ENCODE measurements at places on chromosomes 7 and 10. TPM values are rescaled to one million over a fixed set of nuclear protein-coding genes. Genes with fewer than 3 reads are reported as not detected.

The TSPAN15 gene
- total RNA-seq: 1.6 TPM

DNA sequence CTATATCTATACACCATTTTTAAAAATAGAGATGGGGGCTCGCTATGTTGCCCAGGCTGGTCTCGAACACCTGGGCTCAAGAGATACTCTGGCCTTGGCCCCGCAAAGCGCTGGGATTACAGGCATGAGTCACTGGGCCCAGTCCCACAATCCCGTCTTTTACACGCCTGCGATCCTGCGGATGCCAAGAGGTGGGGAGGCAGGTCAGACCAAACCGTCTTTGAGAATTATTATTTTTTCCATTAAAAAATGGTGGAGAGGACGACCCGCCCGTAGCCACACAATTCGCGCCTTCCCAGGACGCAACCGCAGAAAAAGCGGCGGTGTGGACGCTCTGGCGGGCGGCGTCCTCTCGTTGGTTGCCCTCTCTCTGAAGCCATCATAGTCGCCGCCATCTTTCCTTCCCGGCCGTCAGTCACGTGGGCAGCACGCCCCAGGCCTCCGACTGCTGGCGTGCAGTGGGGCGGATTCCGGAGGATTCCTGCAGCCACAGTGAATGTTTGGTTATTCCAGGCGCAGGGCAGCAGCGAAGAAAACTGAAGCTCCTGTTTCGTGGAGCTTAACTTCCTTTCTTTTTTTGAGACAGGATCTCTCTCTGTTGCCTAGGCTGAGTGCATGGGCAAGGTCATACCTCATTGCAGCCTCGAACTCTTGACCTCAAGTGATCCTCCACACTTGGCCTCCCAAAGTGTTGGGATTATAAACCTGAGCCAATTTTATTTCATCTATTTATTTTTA is 9.9 kb upstream of the EPHB4 start:
- DNase-seq: peak; percentile 94

GRCh38 chr7:158582089-158582456 is 5.5 kb downstream of the PTPRN2 start:
- no peak for DNase-seq

- peak; percentile 98 for DNase-seq
These were observed 33.4 kb downstream of the INPP5A start for GRCh38 chr10:132570771-132571649.

DNA sequence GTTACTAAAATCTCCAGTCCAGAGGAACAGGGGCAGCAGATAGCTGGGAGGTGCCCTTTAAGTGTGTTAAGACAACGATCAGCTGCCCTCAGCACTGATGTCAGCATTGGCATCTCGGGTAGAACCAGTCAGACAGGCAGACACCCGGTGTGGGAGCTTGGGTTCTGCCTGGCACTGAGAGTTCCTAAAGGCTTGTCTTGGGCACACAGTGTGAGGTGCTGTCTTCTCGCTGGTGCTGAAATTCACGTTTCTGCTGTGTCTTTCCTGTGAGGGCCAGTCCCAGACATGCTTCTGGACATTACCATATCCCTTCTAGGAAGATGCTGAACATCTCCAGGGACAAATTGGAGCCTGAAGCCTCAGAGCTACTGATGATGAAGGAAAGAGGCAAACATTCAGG is 156.2 kb downstream of the DNAJB6 start:
- DNase-seq: no peak

The CDH23 gene
- total RNA-seq: 2.1 TPM

- DNase-seq: no peak
These were observed 87.2 kb upstream of the KIF5B start for GRCh38 chr10:32143302-32143847.

DNA sequence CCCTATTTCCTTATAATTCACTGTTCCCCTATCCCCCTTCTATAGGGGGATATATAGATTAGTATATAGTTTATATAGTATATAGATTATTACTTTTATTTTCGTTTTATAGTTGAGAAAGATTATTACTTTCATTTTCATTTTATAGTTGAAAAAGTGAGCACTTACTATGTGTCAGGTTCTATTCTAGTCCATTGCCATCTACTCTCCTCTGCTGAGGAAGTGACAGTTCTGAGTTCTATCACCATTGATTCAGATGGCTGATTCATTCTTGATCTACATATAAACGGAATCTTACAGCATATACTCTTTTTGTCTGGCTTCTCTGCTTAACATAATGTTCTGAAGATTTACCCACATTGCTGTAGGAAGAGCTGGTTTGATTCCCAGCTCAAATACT is 20.7 kb upstream of the CAV2 start:
- DNase-seq: peak; percentile 29

DNA sequence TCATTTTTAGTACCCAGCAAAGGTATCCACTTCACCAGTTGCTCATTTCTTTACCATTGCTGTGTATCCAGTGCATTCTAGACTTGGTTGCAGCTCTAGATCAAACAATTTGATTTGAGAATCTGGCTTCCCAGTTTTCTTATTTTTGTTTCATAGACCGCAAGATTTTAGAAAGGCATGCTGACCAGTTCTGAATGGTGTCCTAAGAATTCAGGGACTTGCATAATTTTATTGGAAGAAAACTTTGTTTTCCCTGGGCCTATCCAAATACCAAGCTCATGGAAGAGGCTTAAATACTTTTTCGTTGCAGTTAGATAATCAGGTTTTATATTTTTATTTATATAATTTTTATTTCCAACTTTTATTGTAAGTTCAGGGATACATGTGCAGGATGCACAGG is 58.3 kb downstream of the BICC1 start:
- no peak for DNase-seq

- DNase-seq: no peak
These were observed 105.4 kb upstream of the FAM133B start for GRCh38 chr7:92695308-92696261.

DNA sequence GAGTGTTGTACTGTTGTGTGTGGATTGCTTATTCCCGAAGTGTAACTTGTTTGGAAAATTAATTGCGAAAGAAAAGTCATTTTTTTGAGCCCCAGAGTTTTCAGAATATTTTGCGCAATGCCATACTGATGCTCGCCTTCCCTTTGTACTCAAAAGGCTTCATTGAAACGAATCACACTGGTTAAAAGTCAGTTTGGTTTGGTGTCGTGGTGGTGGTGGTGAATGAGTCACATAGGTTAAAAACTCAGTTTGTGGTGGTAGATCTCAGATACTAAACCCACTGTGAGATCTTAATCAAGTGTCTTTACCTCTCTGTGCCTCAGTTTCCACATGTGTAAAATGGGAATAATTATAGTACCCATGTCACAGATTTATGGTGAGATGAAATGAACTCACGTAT is 61.1 kb upstream of the IL6 start:
- DNase-seq: no peak

The XRCC2 gene
- 7.7 TPM for total RNA-seq

DNA sequence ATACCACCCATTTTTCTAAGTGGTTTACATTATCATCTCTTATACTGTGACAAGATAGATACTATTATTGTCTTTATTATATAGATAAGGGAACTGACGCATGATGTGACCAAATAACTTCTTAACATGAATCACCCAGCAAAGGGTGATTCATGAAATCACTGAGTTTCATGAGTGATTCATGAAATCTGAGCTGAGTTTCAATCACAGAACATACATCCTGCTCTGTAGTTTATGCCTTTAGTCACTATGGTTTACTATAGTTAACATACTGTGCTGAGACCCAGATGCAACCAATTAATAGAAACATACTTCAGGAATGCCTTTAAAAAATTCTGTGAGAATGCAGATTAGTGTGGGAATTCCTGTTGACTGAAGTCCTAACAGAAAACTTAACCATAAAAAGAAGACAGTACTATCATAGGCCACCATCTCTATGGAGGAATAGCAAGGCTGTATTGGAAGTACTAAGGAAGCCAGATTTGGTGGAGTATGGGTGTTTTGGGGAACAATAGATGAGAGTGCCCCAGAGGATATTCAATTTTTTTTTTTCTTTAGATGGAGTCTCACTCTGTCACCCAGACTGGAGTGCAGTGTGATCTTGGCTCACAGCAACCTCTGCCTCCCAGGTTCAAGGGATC is 43.1 kb upstream of the SEMA3A start:
- DNase-seq: no peak

DNA sequence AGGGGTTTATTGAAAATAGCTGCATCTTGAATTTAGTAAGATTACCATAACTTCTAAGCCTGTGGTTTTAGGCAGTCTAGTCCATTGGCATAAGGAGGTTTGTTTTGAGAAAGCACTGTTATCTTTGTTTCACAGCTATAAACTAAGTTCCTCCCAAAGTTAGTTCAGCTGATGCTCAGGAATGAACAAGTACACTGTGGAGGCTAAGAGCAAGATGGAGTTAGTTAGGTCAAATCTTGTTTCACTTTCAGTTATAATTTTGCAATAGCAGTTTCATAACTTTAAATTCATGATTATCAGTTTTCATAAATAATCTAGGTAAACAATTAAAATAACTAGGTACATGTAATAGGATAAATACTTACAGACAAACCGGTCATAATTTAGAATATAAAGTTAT is 15.4 kb downstream of the SEC61G start:
- DNase-seq: no peak

- no peak for DNase-seq
These were observed 23.4 kb downstream of the CAMK2G start for GRCh38 chr10:73850863-73851461.

GRCh38 chr7:27547401-27547800 is 115.3 kb downstream of the HIBADH start:
- DNase-seq: no peak

- no peak for DNase-seq
These were observed 55.9 kb upstream of the SEMA3A start for GRCh38 chr7:84250452-84250851.

The ENTPD1 gene
- total RNA-seq: 0.32 TPM

GRCh38 chr7:134320201-134320600 is 3.5 kb upstream of the SLC35B4 start:
- DNase-seq: no peak

The EN2 gene
- not detected for total RNA-seq

DNA sequence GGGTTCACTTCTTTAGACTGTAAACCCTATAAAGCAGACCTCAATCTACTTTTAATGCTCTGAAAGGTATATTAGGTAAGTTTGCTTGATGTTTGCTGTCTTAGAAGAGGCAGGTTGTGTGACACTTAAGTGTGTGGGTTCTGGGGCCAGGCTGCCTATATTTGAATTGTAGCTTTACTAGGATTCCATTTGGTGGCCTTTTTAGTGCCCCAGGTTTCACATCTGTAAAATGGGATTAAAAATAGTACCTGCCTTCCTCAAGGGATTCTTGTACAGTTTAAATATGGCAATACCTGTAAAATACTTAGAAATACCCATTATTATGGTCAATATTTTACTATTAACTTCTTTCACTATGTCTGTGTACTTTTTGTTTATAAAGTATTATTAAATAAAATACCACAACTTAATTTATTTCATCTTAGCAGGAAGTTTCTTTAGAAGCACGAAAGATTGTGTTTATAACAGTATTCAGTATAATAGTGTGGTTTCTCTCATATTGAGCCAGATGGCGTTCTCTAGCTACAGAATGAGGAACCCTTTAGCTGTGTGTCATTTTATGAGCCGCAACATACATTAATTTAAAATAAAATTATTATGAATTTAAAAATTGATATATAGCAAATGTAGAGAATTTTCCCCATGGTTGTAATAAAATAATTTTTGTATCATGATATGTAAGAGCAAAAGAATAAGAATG is 94.2 kb downstream of the CDK14 start:
- peak; percentile 83 for DNase-seq

- no peak for DNase-seq
These were observed 45.2 kb downstream of the PARP12 start for GRCh38 chr7:140017543-140017942.

GRCh38 chr10:103895411-103896186 is 22.4 kb downstream of the STN1 start:
- no peak for DNase-seq

GRCh38 chr7:137506031-137506430 is 162.5 kb upstream of the PTN start:
- no peak for DNase-seq

DNA sequence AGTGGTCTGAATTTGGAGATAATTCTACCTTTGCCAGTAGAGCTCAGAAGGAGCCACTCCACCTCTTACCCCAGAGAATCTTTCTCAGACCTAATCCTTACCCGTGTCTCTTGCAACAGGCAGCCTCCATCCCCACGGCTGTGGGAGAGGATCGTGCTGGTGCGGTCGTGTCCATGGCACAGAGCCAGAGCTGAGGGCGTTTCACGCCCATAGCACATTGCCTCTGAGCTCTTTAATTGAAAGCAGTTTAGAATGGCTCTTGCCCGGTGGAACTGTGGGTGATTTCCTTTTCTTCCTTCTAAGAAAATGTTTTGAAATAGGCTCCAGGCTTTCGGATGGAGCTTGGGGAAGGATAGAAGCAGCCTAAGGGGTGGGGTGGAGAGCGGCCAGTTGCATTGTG is 41.5 kb downstream of the PRF1 start:
- DNase-seq: no peak

DNA sequence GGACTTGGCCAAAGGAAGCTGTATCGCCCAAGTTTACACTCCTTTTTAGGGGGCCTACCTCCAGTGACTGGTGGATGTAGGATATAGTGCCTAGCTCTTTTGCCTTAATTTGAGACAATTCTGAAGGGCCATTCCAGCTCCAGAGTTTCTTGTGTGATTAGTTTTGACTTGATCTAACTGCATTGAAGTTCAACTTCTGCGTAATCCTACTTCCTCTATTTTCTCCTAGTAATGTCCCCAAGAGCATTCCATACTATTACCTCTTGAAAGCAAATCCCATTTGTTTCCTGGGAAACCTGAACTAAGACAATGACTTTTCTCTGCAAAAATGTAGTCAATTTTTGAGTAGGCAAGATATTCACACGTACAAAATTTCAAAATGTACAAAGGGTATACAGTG is 4.7 kb upstream of the H2AZ2 start:
- DNase-seq: no peak

DNA sequence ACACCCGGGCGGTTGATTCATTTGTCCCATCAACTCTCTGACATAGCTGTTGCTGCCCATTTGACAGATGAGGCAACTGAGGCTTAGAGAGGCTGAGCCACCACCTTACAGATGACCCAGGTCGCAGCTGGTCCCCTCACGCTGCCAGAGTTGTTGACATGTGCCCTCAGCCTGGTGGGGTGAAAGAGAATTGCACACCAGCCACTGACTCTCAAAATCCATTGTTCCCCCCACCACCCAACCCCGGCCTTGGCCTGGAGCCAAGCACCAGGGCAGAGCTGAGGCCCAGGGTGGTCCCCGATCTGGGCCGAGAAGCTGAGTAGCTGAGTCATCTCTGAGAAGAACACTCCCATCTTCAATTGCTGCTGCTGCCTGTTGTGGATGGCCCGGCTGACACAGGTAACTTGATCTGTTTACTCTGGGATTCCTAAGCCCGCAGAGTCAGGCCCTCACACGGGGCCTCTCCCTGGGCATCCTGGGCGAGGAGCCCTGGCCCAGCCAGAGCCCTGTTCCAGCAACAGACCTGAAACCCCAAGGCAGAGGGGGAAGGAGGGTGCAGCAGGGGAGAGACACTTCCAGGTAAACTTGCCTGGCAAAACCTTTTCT is 27.5 kb downstream of the PVRIG start:
- DNase-seq: no peak

The CUBN gene
- total RNA-seq: 0.18 TPM

DNA sequence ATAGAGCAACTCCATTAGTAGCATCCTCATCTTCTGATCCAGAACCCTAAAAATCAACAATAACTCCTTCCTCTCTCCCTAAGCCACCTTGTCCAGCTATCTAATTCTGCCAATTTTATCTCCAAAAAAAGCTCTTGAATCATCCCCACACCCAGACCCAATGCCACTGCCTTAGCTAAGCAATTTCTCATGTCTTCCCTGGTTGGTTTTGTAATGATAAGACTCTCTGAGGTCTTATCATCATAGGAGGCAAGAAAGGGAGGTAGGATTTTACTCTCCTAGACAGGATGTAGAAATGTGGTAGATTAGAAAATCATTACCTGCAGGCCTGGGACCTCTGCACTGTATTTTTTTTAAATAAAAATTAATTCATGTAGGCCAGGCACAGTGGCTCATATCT is 283.5 kb upstream of the NEBL start:
- DNase-seq: no peak
